Foreskin melanocyte (primary cell): ENCODE measurements at places on chromosomes 6 and 20.

- no peak for DNase-seq
These were observed 22.9 kb downstream of the DNAJC5 start for GRCh38 chr20:63917811-63918210.

DNA sequence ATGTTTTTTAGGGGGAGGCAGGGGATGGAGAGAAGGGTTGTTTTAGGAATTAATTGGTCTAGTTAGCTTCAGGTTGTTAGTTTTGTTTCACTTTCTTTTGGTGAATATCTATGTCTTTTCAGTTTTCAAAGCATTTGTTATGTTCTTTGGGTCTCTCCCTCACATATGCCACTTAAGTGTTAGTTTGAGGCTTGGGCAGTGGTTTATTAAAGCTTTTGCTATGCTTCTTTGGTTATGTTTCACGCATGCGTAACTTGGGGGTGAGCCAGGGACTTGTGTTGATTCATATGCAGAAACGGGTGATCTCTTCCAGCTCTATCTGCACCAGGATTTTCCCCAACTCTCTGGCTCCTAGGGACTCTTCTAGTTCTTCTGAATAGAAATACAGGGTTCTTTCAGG lies 11.4 kb upstream of the MMS22L start:
- DNase-seq: no peak

GRCh38 chr6:139568151-139568955 lies 193.9 kb upstream of the CITED2 start:
- peak; percentile 76 for DNase-seq

GRCh38 chr20:60126975-60127374 lies 168.8 kb downstream of the CDH26 start:
- no peak for DNase-seq

GRCh38 chr20:35991142-35991771 lies 22.9 kb downstream of the CNBD2 start:
- no peak for DNase-seq

DNA sequence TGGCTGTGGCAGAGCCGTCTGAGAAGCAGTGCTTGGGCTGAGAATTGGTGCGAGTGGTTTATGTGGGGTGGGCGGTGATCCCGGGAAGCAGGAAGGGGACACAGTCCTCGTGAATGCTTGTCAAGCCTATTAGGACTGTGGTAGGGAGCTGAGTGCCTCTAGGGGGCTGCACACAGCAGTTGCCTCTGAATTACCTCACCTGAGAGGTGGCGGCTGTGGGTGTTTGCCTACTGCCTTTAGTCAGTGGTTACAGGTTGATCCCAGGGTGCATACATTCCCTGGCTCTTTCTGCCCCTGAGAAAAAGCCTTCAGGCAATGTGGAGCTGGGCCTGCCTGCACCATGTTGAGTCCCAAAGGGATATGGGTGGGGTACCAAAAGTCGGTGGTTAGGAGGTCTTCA lies 5.2 kb downstream of the AP5S1 start:
- DNase-seq: no peak

DNA sequence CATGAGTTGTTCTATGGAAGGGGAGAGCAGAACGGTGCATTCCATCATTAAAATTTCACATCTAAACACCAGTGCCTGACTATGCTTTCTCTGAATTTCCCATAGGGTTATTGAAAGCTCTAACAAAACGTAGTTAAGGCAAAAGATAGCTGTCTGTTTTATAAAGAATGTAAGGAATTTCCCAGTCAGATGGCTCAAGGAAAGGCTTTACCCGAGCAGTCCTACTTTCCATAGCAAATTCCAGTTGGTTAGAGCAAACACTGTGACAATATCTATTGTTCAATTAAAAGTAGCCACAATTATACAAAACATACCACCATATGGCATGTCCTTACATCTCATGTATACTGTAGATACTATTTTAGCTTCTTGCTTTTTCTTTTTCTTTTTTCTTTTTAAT lies 1059.5 kb upstream of the FLRT3 start:
- no peak for DNase-seq

DNA sequence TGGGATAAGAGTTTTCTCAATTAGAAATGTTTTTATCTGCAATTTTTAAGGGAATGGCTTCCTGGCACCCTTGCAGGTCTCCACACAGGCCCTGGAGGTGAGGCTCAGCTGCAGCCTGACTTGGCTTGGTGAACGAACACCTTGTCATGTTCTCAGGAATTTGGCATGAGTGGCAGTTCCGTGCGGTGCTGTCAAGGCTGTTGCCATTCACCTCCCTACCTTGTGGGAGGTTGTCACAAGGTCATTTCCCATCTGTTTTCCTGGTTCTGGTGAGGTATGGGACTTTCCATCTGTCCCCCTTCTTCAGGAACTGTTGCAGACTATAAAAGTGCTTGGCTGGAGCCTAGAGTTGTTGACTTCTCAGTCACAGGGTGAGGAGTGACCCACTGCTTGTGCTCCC lies 82.9 kb downstream of the ELOVL4 start:
- DNase-seq: no peak

GRCh38 chr20:44118185-44119033 lies 68.6 kb downstream of the JPH2 start:
- DNase-seq: no peak

- no peak for DNase-seq
These were observed 7.1 kb upstream of the NPBWR2 start for GRCh38 chr20:64114356-64114971.

GRCh38 chr20:1463971-1464570 lies 2.6 kb downstream of the NSFL1C start:
- DNase-seq: no peak

DNA sequence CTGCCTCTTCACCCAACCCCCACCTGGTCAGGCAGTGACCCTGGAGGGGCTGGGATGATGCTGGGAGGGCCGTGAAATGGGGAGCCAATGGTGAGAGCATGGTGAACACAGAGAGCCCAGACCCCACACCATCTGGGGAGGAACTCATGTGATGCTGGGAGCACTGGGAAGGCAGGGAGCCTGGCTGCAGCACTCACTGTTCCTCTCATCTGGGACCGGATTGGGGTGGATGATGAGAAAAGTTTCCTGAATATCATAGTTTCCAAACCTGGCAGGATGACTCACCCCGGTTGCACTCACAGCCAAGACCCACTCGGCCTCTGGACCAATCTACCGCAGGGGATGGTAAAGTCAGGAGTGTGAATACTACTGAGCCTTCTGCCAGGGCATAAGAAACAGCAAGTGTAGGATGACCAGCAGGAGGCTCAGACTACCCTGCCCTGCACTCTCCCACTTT lies 21.8 kb downstream of the ULBP1 start:
- DNase-seq: no peak

GRCh38 chr20:21047981-21048380 lies 58.2 kb downstream of the LINC00237 start:
- no peak for DNase-seq

GRCh38 chr20:41268917-41269652 lies 48.4 kb downstream of the ZHX3 start:
- no peak for DNase-seq

GRCh38 chr20:41392295-41392694 lies 25.7 kb upstream of the EMILIN3 start:
- DNase-seq: no peak

GRCh38 chr6:109804020-109804419 lies 112.9 kb downstream of the FIG4 start:
- no peak for DNase-seq

DNA sequence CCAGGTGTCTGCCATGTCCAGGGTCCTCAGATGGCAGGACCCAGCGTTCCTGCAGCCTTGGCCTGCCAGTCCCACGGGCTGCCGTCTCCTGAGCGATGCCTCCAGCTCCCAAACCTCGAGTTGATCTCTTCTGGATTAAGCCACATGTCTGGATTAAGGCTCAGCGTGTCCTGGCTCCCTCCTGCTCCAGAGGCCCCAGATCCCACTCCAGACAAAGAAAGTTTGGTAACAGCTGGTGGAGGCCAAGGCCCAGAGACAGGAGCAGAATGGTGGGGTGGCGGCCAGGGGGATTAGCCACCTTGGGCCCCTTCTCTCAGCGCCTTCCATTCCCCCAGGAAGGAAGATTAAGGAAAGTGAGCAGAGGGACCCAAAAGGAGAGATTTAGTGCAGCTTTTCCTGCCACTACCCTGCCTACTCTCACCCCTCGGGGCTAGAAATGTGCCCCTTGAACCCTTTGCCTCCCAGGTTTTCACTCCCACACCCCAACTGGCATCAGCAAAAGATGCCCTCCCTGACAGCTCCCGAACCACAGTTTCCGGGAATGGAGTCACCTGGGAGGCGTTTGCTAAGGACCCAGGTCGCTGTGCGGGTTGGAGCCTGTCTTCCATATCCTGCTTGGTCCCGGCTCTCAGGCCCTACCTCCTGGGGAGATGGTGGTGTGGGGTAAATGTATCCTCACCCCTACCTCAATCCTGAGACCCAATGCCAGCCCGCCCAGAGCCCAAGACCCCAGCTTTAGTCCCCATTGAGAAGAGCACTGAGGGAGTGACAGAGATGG lies 6.9 kb downstream of the SPDEF start:
- DNase-seq: no peak

- no peak for DNase-seq
These were observed 236.7 kb downstream of the CDC5L start for GRCh38 chr6:44624226-44624625.

- DNase-seq: no peak
These were observed 49.6 kb upstream of the GFRAL start for GRCh38 chr6:55277646-55278045.

DNA sequence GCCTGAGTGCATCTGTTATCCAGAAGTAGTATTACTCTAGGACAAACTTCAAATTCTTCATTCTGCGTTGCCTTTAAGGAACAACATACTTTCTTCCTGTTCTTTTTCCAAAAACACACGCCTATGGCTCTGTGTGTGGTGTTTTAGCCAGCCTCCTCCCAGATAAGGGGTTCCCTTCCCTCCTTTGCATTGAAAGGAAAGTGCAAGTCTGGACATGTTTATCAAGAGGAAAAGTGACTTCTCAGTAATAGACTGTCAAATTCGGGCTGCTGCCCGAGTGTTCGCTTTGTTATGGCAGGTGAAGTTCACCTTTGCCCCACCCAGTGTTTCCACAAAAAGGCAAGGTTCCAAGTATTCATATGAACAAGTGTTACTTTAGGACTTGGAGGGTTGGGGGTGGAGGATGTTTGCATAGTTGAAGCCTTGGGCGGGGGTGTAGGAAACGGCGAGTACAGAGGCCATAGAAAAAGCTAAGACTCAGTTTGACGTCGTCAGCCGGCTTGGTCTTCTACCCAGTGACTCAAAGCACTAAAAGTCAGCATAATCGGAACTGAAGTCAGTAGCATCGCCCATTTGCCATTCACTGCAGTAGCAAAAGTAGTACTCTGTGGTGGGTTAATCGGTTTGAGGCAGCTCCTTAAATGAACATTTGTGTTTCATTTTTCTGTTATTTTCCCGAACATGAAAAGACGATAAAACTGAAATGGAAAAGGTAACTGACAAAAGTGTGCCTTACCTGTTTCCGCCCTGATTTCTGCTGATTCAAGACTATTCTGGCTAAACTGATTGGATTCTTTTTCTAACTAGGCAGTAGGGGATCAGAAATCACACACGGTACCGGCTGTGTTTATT lies 12.5 kb downstream of the PRDM1 start:
- DNase-seq: no peak

GRCh38 chr6:170117111-170117972 lies 173.5 kb downstream of the DLL1 start:
- DNase-seq: no peak

DNA sequence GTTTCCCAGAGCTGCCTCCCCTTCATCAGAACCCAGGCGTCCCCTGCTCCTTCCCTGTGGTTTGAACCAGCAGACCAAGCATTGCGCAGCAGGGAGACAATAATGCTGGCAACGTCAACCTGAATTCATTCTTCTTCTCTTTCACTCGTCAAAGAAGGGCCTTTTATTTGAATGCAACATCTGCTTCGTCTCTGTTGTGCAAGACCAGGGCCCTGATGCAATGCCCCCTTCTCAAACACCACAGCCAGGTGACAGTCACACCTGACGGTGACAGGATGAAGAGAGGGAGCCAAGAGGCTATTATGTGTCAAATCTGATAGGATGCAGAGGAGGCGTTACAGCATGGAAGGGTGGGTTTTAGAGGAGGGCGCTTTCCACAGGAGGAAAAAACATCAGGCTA lies 8.0 kb downstream of the INSM1 start:
- no peak for DNase-seq

DNA sequence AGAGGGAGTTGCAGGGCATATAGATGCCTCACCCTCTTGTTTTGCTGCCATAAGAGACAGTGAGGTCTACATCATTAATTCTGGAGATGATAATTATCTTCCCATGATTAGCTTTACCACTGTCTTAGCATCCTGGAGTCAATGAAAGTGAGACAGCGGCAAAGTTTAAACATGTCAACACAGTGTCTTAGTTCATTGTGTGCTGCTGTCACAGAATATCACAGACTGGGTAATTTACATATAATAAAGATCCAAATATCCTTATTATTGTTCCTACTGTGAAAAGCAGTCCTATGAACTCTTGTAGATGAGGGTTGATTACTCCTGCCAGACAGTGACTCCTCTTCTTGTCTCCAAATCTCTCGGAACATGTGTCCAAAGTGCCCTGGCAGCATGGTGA lies 658.6 kb upstream of the ADGRB3 start:
- DNase-seq: no peak

DNA sequence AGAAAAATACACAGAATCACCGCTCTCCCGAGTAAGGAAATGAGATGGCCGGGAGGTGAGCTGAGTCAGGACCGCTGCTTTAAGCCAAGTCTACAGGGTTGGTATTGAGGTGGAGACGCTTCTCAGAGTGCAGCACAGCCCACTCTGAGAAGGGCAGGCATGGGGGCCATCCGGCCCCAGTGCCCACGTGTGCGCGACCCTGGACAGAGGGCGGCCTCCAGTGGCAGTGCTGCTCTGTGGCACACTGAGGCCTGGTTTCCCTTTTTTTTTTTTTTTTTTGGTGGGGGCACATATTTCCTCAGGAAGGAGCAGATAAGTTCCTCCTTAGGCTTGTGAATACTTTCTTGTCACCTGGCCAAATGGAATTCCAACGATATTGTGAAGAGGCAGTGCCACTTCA lies 88.8 kb downstream of the FOXC1 start:
- DNase-seq: no peak

DNA sequence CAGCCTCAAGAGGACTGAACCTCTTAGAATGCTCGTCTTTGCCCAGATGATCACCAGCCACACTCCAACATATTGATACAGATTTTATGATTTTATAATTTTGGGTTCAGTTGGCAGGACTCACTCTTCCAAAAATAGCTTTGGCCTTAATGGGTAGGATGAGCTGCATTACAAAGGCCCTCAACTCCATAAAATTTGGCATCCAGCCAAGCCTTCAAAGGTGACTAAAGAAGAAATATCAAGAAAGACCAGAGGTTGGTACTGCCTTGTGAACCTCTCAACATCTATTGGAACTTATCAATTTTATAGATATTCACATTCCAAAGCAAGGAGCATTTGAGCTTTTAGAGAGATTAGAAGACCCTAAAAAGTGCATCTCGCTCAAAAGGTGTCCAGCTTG lies 48.4 kb upstream of the SNAP25 start:
- DNase-seq: no peak

- no peak for DNase-seq
These were observed 158.2 kb downstream of the ZMYND8 start for GRCh38 chr20:47198254-47198671.

DNA sequence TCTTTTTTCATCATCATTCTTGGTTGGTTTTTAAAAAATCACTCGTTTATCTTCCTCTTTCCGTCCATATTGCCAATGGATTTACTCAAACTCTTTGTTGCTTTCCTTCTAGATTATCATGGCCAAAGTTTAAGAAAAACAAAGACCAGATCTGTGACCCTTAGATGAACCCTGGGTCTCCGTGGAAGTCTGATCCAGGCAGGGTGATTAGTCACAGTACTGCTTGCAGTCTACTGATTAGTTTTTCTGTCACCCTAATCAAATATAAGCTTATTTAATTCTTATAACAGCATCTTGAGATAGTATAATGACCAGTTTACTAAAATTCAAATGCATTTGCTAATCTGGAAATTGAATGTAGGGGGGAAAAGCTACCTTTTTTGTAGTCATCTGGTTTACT lies 6.0 kb upstream of the SMIM28 start:
- peak; percentile 7 for DNase-seq
